ENCODE measurements at places on chromosomes 11 and 22.

DNA sequence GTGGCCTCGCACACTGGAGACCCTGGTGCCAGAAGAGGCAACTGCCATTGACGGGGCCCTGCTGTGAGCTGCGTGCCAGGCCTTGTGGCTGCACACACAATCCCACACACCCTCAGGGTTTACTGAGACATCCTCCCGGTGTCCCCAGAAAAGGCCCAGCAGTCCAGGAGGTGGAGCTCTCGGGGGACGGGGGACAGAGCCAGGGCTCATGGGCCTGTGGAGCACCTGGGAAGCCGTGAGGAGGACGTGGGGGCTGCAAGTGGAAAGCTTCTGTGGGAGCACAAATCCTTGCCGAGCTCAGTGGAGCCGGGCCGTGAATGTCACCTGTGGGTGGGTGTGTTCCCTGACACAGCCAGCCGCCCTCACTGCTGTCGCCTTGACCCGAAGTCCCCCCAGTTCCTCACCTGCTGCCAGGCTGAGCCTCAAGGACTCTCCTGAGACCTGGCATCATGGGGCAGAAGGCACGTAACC is 609.7 kb downstream of the TBC1D22A start:
- no peaks in the 10 kb centered on the region for H3K4me1 ChIP-seq
- H3K4me3 ChIP-seq, result no peak overlapping the region
- no peak overlapping the region for H3K27ac ChIP-seq
- H3K36me3 ChIP-seq, result no peaks in the 10 kb centered on the region

- H3K27me3 ChIP-seq, result no peaks in the 10 kb centered on the region
- no peak for DNase-seq
- H3K36me3 ChIP-seq, result no peaks in the 10 kb centered on the region
- H3K4me1 ChIP-seq, result no peaks in the 10 kb centered on the region
These were observed 39.4 kb upstream of the DDI1 start for GRCh38 chr11:103997082-103997481.

GRCh38 chr11:55895216-55895615 is 12.1 kb downstream of the TRIM51 start:
- H3K36me3 ChIP-seq, result no peaks in the 10 kb centered on the region
- no peak overlapping the region for H3K27ac ChIP-seq
- no peaks in the 10 kb centered on the region for H3K27me3 ChIP-seq

DNA sequence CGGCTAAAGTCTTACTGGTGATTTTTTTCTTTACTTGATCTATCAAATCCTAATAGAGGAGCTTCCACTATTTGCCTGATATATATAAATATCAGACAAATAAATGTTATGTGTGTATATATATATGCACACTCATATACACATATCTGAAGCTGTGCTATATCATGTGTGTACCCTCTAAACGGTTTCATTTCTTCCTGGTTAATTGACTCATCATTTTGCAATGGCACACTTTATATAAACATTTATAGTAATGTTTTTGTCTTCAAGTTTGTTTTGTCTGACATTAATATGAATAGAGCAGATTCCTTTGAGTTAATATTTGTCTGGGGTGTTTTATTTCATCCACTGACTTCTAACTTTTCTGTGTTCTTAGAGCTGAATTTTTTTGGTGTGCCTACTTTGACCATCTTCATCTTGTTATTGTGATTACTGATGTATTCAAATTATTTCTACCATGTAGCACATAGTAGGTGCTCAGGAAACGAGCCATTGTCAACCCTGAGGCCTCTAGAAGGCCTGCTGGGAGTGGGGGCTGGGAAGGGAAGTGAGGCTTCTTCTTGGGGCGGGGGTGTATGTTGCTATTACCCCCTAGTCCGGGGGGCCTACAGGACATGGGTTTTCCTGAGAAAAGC is 82.6 kb downstream of the LRRC32 start:
- no peak overlapping the region for H3K4me3 ChIP-seq
- H3K4me1 ChIP-seq, result peaks cover 2% of the 10 kb centered on the region
- H3K36me3 ChIP-seq, result no peaks in the 10 kb centered on the region
- no peak for DNase-seq
- peak overlapping the region; percentile 30 for H3K27ac ChIP-seq
- no peaks in the 10 kb centered on the region for H3K27me3 ChIP-seq
